ENCODE measurements at places on chromosomes 11 and 22.

- DNase-seq = no peak
Measured at GRCh38 chr11:116099541-116099940, 595.3 kb upstream of the CADM1 start.

DNA sequence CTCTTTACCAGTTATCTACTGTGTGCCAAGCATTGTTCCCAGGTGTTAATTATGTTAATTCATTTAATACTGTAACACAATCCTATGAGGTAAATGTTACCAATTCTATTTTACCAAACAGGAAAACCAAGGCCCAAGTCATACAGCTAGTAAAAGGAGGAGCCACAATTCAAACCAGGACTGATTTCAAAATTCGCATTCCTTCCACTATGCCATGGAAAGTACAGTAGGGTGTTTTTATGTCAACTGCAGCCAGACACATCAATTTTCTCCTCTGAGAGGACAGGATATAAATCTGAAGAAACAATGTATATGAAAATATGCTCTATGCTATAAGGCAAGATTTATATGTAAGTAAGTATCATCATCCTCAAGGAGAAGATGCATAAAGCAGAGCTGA is 104.3 kb downstream of the RPL27A start:
- no peak for DNase-seq

- DNase-seq = no peak
Measured at GRCh38 chr11:61392981-61393595, 701 bp downstream of the TMEM216 start.

GRCh38 chr11:8403310-8403709 is 139.6 kb upstream of the LMO1 start:
- no peak for DNase-seq

- DNase-seq = no peak
Measured at GRCh38 chr11:113553235-113553634, 78.0 kb upstream of the DRD2 start.

GRCh38 chr11:71286701-71287643 is 34.6 kb upstream of the SHANK2 start:
- peak; percentile 39 for DNase-seq

DNA sequence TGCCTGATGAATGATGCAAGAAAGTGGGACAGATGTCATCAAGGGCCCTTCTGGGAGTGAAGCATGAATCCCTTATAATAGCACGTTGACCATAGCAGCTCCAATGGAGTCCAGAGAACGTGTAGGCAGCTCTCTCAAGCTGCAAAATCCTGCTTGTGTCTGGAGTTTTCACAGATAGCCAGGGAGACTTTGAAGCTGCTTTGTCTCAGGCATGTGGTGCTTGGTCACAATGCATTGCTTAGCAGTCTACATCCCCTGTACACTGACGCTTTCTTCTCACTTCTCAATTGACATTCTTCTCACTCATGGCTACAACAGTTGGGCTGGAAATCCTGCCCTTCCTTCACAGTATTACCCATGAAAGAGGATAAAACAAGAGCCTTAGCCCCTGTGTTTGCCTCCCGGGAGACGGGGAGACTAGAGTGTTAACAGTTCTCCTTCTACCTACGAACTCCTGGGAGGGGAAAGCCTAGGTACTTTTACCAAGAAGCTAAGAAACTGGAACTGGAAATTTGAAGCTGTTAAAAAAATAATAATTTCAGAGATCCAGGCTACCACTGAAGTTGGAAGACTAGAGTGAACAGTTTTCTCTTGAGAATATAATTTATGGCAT is 20.7 kb upstream of the MMP7 start:
- no peak for DNase-seq

DNA sequence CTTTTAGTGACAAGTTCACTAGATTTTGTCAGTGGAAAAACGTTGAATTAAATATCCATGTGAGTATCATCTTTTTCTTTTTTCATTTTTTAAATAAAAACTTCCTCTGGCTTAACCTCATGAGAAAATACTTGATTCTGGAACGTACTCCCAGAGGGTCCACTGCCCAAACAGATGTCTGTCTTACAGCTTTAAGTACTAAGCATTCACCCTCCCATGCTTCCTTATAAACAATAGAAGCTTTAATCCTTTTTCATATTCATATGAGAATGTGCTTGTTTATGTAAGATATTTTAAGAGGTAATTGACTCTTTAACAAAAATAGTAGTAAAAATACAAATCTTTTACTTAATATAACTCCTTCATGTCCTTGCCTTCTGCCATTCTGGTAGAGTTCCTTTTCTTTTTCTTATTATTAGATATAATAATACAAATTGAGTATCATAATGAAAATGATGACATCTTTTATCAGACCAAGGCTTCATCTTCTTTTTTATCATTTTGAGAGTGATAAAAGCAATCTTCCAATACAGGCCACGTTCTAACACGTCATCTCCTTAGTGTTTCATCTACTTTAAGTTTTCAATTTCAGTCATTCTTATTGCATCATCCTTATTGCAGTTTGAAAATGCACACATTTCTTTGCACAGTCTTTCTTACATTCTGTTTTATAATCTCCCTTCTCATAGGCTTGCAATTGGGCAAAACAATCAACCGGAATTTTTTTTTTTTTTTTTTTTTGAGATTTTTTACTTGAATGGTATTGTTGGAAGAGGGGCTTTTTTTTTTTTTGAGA is 69.5 kb upstream of the MYO18B start:
- no peak for DNase-seq

- DNase-seq = no peak
Measured at GRCh38 chr11:19973136-19973635, 187.1 kb downstream of the DBX1 start.

DNA sequence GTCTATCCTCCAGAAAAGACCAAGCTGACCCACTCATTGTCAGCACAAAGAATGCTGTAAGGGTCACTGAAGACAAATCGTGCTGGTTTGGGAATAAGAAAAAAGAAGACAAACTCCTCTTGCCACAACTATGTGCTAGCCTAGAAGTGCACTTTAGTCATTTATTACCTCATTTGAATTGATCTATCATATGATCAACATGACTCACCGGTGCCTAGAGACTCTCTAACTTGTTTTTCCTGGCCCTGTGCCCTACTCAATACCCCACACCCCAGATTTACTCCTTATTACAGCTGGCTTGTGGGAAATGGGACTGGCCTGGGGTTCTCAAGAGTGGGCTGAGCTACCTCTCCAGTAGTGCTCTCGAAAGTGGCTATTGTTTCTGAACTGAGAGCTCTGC is 35.9 kb upstream of the HORMAD2 start:
- DNase-seq = no peak

DNA sequence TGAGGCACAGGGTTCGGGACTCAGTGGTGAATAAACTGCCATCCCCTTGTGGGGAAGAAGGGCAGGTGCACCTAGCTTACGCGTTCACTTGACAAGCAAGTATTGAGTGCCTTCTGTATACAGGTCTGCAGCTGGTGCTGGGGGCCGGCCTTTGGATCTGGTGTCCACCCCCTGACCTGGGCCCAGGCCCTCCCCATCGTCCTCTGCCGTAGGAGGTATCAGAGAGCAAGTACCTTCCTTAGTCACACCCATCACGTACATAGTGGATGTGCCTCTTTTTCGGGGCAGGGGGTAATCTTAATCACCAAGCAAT is 53.3 kb downstream of the SMIM38 start:
- DNase-seq = no peak

DNA sequence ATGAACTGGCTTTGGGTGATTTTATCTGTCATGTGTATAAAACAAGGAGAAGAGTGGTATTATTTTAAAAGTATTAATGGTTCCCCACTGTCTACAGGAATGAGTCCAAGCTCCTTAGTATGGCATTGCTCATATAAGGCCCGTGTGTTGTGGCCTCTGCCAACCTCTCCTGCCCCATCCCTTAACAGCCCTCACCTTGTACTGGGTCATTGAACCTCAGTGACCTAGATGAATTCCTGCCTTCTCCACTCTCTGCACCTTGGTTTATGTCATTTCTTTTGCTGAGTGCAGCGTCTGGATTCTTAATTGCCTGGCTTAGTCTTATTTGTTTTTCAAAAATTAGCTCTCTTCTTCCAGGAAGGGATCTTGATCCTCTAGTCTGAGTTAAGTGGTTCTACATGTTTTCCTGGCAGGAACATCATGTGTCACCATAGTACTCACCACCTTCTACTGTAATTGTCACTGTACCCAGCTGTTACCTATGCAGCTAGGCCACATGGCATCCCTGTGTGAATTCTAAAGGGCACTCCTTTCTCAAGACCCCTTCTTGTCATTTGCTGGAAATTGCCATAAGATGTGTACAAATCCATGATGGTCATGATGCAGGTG is 36.2 kb upstream of the POGLUT3 start:
- DNase-seq = no peak

DNA sequence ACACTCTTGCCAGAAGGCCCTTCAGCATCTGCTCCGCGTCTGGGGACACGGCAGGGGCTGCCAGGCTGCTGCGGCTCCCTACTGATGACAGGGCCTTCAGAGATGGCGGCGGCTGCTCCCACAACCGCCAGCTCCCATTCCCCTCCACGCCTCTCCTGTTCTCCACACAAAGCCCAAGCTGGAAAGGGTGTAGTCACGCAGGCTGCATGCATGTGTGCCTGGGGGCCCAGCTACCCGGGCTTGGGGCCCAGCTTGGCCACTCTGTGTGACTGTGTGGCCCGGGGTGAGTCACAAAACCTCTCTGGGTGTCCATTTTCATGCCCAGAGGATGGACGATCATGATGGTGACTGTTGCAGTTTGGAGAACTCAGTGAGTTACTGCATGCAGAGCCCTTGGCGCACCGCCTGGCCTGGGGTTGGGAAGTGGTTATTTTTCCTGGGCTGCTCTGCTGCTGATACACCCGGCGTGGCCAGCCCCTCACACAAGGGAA is 31.7 kb upstream of the PARVB start:
- no peak for DNase-seq

GRCh38 chr22:49779853-49780697 is 47.6 kb downstream of the BRD1 start:
- no peak for DNase-seq

DNA sequence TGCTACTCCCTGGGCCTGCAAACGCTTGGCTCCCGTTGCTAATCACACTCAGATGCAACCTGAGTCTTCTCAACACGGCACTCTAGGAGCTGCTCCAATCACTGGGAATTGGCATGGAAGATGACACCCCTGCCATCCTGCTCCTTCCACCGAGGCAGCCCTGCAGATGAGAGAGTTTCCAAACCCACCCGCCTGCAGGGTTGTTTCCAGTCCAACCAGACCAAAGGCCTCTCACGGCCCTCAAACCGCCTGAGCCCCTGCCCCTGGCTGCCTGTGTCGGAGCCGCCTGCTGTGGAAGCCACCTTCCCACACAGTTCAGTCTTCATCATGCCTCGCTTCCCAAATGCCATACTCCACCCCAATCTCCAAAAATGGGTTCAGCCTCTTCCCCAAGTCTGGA is 36.8 kb upstream of the TP53I11 start:
- no peak for DNase-seq

DNA sequence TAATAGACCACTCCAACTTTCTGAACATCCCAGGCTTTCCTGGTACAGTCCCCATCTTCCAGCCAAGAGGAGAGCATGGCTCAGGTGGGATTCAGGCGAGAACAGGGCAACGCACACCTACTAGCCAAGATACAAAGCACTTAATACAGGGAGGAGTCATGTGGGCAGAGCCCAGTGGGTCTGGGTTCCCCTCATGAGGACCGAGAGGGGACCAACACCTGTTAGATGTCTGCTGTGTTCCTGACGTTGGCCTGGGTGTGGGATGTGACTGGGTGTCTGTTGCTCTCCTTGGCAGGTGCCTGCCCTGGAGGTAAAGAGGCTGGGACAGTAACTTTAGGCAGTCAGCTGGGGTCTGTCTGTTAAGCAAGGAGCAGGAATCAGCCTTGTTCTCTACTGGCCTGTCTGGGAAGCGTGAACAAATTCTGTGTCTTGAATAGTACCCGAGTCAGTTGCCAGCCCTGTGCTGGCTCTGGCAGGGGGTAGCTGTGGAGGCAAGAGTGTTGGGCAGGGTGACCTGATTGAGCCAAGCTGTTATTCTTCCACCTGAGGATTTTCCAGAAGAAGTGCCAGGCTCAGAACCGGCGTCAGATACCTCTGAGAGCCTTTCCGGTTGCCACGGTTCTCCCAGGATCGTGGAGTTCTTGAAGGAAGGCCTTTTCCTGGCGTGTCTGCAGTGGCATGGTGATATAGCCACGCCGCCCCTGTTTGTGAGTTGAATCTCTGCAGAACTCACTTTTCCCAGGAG is 56.3 kb downstream of the BCR start:
- DNase-seq = no peak

- DNase-seq = no peak
Measured at GRCh38 chr22:49573109-49573765, 254.4 kb downstream of the BRD1 start.

GRCh38 chr11:9615031-9615451 is 41.6 kb downstream of the WEE1 start:
- DNase-seq = no peak

GRCh38 chr22:25747245-25747944 is 5.4 kb downstream of the MYO18B start:
- DNase-seq = no peak

- no peak for DNase-seq
Measured at GRCh38 chr11:70423523-70424505, 25.5 kb downstream of the CTTN start.

DNA sequence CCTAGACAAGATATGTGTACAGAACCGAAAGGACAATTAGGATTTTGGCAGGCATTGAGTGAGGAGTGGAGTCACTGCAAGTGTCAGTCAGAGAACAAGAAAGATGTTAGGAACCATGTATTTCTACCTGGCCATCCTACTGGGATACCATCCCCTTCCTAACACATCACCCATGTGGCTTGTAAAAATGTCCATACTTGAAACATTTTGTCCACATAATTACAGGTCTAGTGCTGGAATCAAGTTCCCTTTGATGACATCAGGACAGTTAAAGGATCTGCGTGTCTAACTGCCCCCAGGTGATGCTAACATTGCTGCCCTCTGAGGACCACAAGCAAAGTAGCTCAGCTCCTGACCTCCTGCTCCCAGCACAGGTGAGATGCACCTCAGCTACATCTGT is 31.9 kb upstream of the GGTLC2 start:
- no peak for DNase-seq

GRCh38 chr11:2574553-2575535 is 125.0 kb downstream of the KCNQ1OT1 start:
- DNase-seq = no peak

Measured in NCI-H1694 (cell line).